ENCODE measurements at places on chromosomes 12 and 14.

GRCh38 chr14:55398679-55399078 is 13.0 kb downstream of the ATG14 start:
- no peak for DNase-seq

DNA sequence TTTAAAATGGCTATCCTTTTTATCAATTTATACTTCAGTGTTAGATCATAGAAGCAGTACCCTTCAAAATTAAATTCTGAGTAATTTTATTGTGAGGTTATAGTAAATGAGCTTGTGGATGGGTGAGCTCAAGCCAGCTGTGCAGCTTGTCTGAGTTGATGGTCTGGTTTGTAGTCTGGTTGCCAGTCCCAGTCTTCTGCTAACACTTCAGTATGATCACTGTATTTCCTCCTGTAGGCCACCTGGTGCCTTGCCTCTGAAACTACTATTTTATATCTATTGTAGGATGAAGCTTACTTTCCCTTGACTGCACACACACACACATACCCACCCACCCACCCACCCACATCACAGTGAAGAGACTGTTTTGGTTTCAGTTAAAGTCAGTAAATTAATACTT is 496.4 kb downstream of the PCNX1 start:
- no peak for DNase-seq

GRCh38 chr12:106289196-106289681 is 13.3 kb upstream of the TCP11L2 start:
- DNase-seq = no peak

GRCh38 chr12:25328072-25328712 is 77.5 kb upstream of the KRAS start:
- DNase-seq = no peak

GRCh38 chr12:103955811-103956508 is 9.7 kb upstream of the TDG start:
- no peak for DNase-seq

- no peak for DNase-seq
Observed at GRCh38 chr12:62783881-62784280, 151.1 kb downstream of the PPM1H start.

DNA sequence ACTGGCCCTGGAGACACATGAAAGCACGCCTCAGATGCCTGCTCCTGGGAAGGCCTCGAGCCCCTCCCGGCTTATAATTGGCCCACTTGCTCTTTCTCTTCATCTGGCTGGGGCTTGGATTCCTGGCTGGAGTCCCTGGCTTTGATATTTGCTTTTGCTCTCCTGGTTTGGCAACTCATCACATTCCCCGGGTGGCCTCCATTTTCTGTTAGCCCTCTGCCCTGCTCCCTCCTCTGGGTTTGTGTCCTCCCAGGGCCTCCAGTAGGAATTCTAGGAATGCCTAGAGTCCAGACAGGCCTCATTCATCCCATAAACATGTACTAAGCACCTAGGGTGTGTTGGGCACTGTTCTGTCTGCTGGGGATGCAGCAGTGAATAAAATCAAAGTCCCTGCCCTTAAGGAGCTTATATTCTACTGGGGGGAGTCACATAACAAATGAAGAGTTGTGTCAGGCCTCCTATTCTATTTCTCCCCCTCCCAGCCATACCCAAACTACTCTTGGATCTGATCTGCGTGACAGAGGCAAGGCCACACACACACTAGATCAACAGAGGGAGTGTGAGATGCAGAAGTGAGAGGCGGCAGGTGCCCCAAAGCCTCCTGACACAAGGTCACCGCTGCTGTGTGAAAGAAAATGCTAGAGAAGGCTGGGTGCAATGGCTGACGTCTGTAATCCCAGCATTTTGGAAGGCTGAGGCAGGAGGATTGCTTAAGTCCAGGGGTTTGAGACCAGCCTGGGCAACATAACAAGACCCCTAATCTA is 21.3 kb upstream of the TSPAN9 start:
- no peak for DNase-seq

DNA sequence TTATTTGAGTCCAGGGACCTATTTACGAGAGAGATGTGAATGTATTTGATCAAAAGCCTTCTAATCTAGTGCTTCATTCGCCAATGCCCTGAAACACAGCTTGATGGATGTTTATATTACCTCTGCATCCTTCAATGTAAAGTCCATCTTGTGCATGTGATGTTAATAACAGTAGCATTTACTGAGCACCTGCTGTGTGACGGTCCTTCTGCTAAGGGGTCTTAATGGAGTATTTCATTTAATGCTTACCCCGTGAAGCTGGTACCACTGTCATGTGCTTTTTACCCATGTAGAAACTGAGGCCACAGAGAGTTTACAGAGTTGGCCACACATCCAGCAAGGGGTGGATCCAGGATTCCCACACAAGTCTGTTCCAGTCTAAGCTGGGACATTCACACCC is 237.3 kb downstream of the ADGRD1 start:
- no peak for DNase-seq

- no peak for DNase-seq
Observed at GRCh38 chr12:108360487-108360886, 21.4 kb upstream of the CMKLR1 start.

DNA sequence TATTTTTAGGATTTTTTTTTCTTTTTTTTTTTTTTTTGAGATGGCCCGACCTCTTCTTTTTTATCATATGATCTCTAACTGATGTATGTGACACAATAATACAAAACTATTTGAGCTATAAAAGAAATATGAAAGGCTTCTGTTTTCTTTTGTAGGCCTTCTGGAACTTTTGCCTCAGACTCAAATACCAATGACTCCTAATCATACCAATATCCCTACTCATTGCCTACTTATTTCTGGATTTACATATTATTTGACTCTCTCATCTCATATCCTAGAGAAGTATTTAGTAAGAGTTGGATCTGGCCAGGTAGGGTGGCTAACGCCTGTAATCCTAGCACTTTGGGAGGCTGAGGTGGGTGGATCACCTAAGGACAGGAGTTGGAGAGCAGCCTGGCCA is 12.7 kb upstream of the WDR89 start:
- no peak for DNase-seq

GRCh38 chr12:26055087-26055486 is 69.8 kb downstream of the BHLHE41 start:
- DNase-seq = no peak

DNA sequence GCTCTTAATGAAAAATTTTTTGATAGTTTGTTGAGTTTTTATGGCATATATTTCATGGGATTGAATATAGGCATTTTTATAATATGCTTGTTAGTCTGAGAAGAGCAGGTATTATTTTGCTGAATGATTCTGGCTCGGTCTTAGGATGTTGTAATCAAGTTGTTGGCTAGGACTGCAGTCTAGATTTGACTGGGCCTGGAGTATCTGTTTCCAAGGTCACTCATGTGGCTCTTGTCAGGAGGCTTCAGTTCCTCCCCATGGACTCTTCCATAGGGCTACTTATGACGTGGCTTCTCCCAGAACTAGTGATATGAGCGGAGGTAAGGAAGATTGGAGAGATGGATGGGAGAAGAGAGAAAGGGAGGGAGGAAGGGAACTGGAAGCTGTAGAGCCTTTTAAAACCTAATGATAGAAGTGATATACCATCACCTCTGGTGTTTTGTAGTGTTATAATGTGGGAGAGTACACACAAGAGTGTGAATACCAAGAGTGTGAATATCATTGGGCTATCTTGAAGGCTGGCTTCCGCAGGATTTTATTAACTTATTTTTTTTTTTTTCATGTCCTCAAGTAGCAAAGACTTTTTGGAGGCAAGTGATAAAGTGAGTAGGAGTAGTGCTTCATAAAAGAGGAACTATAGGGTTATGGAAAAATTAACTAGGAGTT is 4.4 kb downstream of the MNAT1 start:
- DNase-seq = no peak

Measured in progenitor cell of endocrine pancreas (in vitro differentiated cells).